ENCODE measurements at places on chromosomes 1 and 21.
A peak's percentile ranks its signal among the peaks of the same experiment; 100 is the strongest.

GRCh38 chr1:31871703-31872102 is 55.9 kb upstream of the SPOCD1 start:
- no peak for DNase-seq

GRCh38 chr1:38964140-38964548 is 22.5 kb upstream of the RHBDL2 start:
- DNase-seq: no peak

DNA sequence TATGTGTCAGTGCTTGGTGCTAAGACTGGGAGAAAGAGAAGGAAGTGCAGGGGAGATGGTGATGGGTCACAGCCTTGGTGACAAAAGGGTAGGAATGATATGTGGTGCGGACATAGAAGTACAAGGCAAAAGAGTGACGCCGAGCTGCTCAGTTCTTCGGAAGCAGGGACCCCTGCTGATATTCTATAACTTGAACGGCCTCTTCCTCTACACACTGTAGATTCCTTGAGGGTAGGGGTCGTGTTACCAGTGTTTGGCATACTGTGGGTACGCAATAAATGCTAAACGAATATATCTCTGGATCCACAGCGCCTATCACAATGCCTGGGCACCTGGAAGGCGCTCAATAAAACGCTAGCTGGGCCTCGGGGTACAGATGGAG is 488 bp downstream of the DBT start:
- peak; percentile 16 for DNase-seq

GRCh38 chr1:227521782-227522181 is 41.6 kb upstream of the ZNF678 start:
- no peak for DNase-seq

DNA sequence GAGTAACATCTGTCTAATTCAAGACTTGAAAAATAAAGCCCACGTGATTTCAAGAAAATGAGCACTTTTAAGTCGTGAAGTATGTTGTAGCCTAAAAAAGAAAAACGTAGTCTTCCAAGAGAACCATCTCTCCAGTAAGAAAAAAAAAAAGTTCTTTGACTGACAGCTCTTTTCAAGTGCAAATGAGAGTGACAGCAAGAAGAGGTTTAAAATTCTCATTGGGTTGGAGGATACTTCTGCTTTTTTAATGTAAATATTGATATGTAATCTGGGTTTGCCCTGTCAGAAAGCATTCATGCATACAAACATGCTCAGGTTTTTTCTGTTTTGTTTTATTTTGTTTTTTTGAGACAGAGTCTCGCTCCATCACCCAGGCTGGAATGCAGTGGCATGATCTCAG is 32.3 kb upstream of the PRDM2 start:
- DNase-seq: no peak

- DNase-seq: no peak
Measured at GRCh38 chr1:76146184-76146583, 71.6 kb downstream of the ST6GALNAC3 start.

DNA sequence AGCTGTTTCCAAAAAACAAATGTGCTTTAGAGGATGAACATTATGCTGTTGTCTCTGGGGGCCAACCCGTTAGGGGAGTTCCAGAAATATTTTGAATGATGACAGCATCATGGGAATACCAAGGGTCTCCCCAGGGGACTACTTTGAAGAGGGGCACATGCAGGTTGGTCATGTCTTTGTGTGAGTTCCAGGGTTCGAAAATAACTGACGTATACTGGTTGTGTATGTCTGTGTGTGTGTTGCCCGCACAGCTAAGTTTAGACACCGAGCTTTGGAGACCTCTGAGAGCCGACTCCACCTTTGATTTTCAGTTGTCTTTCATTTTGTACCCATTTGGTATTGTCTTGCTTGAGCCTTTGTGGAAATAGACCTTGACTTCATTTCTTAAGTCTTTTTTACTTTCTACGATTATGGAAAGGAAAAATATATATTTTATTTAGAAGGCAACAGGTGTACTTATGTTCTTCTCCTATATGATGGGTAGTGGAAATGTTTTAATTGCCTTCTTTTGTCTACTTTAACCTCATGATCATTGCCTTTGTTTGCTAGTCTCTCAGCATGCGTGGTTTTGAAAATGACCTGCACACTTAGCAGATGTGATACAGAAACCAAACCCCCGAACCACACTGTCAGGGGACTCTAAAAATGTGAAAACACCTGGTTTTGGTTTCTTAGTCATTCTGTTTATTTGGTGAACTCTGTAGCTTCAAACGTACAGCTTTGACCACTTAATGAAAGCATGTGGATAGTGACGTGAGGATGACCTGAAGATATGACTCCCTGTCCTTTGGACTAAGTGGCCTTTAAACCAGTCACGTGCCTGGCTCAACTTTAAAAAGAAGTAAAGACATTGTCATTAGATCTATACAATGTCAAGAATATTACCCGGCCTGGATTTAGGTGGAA is 56.5 kb downstream of the GALNT2 start:
- no peak for DNase-seq

DNA sequence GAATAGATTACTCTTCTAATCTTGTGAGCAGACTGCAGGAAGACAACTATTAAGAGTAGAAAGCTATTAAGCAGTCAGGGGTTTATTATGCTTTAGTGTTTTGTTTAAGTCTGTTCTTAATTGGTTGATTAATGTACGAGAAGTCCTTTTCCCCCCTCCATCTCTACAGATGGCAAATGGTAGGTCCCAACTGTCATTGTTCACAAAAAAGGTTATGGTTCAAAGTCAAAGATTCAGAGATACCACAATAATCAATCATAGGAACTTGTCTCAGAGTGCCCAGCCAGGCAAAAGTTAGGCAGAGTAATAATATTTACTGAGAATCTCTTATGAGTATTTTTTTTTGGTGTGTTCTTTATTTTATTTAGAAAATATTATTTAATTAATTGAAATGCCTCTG is 26.8 kb downstream of the NFIA start:
- no peak for DNase-seq

GRCh38 chr1:8903908-8904650 is 25.6 kb upstream of the ENO1 start:
- no peak for DNase-seq

GRCh38 chr1:32303997-32304622 is 12.2 kb downstream of the HDAC1 start:
- DNase-seq: no peak

- DNase-seq: no peak
Measured at GRCh38 chr1:17207540-17207939, 2.6 kb downstream of the PADI1 start.

DNA sequence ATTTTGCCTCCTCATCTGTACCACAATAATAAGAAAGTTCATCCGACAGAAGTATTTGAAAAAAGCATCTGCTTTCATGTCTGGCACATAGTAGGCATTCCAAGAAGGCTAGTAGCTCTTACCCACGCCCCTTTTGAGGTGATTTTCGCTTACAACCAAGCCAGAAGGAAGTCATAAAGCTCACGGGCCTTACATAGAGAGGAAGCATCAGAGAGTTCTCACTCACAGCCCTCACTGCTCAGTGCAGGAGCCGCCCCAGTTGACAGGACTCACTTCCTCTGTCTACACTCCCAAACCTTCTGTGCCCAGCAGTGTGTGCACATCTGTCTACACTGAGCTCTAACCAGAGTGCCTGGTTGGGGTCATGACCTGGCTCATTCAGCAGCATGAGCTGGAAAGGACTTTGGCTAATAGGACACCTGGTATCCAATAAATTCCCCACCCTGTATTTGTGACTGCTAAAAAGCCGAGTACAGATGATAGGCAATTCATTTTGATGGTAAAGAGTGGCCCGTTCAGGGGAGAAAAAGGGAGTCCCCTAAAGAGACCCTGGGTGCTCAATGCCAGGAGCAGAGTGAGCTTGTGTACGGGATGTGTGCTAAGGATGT is 36.8 kb upstream of the DUSP10 start:
- no peak for DNase-seq

DNA sequence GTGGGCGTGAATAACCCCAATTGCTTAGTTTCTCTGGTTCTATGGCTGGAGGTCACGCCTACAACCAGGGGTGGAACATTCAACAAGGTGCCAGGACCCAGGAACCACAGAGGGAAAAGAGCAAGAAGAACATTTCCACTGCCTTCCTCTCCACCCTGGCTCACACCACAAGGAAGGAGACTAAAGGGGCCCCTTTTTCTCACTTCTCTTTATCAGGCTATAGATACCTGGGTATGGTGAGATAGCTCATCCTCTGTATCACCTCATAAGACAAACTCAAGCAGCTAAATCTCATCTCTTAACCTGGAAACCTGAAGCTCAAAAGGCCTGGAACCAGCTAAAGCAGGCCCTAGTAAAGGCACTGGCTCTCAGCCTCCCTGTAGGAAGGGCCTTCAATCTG is 438.8 kb upstream of the OLFM3 start:
- DNase-seq: no peak

- peak; percentile 94 for DNase-seq
Measured at GRCh38 chr21:25964015-25964414, 206.6 kb downstream of the APP start.

- no peak for DNase-seq
Measured at GRCh38 chr21:31879911-31880310, 7.1 kb downstream of the HUNK start.

DNA sequence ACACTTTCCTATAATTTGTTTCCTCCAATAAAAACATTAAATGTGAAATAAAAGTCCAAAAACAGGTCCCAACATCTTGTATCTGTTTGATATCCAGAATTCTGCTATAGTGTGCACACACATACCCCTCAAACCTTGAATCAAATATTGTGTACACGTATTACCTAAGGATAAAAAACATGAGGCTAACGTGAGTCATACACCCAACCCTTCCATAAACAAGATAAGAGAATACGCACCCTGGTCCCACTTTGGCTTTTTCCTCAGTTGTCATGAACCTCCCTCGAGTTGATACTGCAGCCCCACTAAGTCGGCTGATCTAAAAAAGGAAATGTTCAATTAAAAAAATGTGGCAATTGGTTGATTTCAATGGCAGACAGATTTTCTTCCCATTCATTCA is 5.2 kb downstream of the KHDC4 start:
- DNase-seq: no peak

- no peak for DNase-seq
Measured at GRCh38 chr1:54465351-54465811, 59.2 kb upstream of the SSBP3 start.

DNA sequence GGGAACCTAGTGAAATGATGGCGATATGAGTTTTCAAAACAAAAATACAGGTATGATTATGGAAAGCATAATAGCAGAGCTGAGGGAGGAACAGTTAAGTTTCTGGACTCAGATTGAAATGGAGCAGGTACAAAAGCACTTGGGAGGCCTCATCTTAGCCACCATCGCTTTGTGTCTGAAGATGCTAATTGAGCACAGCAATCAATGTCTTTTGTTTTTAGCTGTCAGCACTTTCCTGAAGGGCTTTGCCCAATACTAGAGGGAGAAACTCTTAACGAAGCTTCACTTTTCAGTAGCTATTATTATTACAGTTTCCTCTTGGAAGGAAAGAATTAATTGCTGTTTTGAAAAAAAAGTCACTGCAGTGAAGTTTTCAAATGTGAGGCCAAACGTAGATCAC is 348.7 kb downstream of the RWDD3 start:
- no peak for DNase-seq

- no peak for DNase-seq
Measured at GRCh38 chr1:187942986-187943385, 1114.2 kb downstream of the PLA2G4A start.

GRCh38 chr1:184037849-184038591 is 492 bp upstream of the COLGALT2 start:
- DNase-seq: no peak

DNA sequence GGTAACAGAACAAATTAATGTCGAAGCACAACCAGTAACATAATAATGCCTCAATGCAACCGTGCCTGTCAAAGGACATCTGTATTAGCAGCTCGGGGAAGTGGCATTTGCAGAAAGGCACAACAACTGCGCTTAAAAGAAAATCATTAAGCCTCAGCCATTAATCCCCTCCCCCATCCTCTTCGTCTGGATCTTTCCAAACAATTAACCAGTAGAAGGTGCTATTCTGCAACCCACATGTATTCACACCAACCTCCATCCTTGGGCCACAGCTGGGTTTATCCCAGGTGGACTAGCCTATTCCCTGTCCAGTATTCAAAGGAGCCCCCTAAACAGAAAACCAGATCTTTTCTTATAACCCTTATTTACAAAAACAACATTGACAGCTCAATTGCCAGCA is 2.6 kb downstream of the RERE start:
- DNase-seq: no peak

DNA sequence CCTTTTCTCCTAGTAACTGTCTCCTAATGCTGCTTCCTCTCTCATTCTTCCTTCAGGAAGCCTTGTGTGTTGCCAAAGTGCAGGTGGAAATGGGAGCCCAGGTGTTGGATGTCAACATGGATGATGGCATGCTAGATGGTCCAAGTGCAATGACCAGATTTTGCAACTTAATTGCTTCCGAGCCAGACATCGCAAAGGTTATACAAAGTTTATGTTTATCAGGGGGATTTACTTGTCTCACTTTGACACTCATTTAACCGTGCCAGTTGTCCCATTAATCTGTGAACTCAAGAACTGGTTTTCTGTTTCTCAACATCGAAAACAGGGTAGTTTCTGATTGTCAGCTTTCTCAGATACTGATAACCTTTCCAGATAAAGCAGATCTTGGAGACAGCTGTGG is 40.4 kb downstream of the MTR start:
- no peak for DNase-seq

DNA sequence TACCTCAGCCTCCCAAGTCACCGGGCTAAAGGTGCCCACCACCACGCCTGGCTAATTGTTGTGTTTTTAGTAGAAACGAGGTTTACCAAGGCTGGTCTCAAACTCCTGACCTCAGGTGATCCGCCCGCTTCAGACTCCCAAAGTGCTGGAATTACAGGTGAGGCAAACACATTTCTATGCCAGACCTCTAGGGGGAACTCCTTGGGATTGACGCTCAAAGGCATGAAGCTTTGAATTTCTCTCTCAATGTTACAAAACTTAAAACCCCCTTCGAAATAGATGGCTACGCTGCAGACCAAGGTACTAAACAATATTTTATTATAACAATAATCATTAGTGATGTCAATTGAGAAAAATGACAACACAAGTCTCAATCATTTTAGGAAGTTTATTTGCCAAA is 330.0 kb downstream of the SETD4 start:
- no peak for DNase-seq

DNA sequence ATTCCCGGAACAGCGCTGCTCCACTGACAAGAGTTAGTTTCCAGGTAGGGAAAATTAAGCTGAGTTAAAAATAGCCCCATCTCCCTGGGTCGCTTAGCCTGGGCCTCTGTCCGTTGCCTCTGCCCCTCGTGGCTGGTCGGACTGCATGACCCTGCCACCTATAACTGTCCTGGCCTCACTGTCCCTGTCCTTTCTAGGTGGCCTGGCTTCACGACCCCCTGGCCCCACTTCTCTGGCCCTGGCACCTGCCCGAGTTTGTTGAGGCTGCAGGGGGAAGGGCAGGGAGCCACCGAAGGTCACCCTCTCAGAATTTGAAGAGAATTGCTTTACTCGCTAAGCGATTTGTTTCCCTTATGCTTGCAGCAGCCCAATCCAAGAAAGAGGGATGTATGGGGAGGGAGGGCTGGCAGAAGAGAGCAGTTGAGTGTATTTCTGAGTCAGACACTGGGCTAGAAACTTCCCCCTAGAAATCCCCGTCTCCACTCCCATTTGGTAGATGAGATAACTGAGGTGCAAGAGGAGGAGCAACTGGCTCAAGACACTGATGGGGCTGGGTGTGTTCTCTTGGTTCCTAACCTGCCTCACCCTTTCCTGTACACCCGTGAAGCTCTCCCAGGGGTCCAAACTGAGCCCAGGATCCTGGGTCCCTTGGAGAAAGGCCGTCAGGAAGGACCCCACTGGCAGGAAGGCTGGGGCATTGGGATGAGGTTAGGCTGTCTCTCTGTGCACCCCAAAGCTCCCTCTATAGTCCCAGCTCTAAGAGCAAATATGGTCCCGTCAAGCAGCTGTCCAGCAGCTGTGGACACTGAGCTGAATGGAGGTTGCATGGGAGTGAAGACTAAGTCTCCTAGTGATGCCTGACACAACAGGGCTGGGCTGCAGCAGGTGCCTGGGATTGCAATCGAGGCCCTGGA is 2.9 kb upstream of the EDN2 start:
- DNase-seq: no peak

All from kidney capillary endothelial cell (primary cell).